Activated T-cell treated with anti-CD3 and anti-CD28 coated beads, Interleukin-2, amount 50 U/mL, for 72 hours (primary cell): ENCODE measurements at places on chromosomes 6 and 20. TPM values are rescaled to one million over a fixed set of nuclear protein-coding genes. Genes with fewer than 3 reads are reported as not detected.

Gene MMP24
- not detected for total RNA-seq

Gene HLA-DMA
- 20.2 TPM for total RNA-seq

Gene PDE10A
- not detected for total RNA-seq

Gene DEF6
- 127 TPM for total RNA-seq

Gene HLA-DRA
- 18.8 TPM for total RNA-seq

Gene EMILIN3
- total RNA-seq: not detected

Gene KIF13A
- 0.46 TPM for total RNA-seq

Gene ZNF76
- total RNA-seq: 52.1 TPM

Gene WFDC10B
- not detected for total RNA-seq
